Heart right ventricle (tissue), 16 donors: ENCODE measurements at places on chromosomes 16 and 17. TPM values are rescaled to one million over a fixed set of nuclear protein-coding genes. Genes with fewer than 3 reads are reported as not detected.

GRCh38 chr16:8887952-8888560, 5.9 kb downstream of the LITAFD start:
- peak; percentile 81 for DNase-seq

- DNase-seq, result no peak
These were observed 14.3 kb upstream of the NAGLU start for GRCh38 chr17:42521666-42522262.

HS3ST3B1 gene
- 1.2 TPM for total RNA-seq

DNA sequence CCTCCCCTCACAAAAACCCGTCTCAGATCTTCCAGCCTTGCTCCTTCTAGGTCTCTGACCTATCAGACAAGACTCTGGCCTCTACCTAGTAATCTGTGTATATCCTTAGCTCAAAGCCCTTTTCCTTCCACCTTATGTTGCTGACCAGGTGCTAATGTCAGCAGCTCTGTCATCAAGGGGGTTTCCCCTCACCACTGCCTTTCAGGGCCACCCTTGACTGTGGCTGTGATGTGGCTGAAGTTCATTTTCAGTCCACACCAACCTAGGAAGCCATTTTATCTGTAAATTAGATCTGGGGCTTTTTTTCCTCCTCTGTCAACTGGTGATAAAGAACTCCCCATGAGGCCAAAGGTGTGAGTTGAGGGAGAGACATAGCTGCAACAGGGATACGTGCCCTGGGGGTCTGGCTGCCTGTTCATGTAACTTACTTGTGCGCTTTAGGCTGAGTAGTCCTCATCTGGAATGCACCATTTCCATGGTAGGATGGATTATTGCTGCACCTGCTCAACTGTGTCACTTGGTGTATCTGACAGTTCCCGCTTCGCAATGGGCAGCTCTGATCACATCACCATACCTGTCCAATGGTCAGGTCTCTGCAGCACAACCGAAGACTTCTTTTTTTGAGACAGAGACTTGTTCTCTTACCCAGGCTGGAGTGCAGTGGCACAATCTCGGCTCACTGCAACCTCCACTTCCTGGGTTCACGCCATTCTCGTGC, 14.7 kb upstream of the RUNDC3A start:
- no peak for DNase-seq

TNS4 gene
- not detected for total RNA-seq

GRCh38 chr16:10820546-10820945, 2.0 kb upstream of the TVP23A start:
- no peak for DNase-seq
